LHCN-M2 (cell line): ENCODE measurements at places on chromosomes 3 and 15. TPM values are rescaled to one million over a fixed set of nuclear protein-coding genes. Genes with fewer than 3 reads are reported as not detected.

DNA sequence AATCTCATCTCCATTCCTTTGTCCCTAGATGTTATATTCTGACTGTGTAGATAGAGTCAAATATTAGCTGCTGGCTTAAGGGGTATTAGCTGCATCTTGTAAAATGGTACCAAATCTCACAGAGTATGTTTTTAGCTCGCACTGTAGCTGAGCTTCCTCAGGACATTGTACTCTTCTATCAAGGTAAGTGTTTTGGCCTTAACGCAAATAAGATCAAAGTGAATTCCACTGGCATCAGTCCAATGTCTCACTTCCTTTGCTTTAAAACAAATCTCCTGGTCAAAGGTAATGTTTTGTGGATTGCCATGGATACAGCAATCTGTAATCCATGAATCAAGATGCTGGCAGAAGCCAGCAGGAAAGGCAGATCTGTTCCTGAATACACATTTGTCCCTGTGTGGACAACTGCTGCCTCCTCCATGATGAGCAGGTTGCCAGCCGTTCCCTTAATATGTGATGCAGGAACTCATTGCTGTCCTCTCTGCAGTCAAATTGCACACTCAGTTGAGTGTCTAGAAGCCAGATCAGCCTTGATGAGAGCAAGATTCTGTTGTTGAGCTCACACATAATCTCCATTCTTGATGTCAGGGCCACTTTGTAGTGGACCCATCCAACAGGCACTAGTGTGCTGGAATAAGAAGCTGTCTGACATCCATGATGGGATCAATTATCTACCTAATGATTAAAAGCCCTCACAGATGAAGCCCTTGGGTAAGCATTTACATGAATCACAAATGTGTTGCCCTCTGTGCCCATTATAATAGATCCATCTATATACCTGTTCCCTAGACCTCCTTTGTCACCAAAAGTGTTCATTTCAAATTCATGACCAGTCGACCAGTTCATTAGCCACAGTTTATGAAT is 96.6 kb upstream of the AGTR1 start:
- no peak for DNase-seq

The FAM227B gene
- 7.9 and 8.0 TPM in 2 replicates for total RNA-seq

The AGBL1 gene
- total RNA-seq, result under 0.01 TPM in 1 of 2 replicates, not detected in the other

The ADAMTS7 gene
- total RNA-seq, result 35.1 and 35.2 TPM in 2 replicates
